Endodermal cell (in vitro differentiated cells): ENCODE measurements at places on chromosomes 1 and 21.
A peak's percentile ranks its signal among the peaks of the same experiment; 100 is the strongest.

DNA sequence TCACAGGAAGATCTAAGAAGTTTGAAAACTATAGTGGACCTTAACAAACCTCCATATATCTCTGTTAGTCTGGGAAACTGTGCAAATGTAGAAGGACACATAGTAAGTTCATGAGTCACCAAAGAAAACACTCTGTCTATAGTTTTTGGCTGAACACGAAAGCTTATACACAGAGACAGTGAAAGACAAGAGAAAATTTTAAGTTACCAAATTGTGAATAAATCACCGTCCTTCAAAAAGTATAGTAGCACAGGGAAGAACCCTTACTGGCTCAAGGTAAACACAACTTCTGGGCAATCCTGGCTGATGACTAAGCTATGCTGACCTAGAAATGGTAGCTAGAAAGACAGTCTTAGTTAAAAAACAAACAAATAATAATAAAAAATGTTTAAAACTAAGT is 1057.9 kb downstream of the AMY1C start:
- no peak for DNase-seq

DNA sequence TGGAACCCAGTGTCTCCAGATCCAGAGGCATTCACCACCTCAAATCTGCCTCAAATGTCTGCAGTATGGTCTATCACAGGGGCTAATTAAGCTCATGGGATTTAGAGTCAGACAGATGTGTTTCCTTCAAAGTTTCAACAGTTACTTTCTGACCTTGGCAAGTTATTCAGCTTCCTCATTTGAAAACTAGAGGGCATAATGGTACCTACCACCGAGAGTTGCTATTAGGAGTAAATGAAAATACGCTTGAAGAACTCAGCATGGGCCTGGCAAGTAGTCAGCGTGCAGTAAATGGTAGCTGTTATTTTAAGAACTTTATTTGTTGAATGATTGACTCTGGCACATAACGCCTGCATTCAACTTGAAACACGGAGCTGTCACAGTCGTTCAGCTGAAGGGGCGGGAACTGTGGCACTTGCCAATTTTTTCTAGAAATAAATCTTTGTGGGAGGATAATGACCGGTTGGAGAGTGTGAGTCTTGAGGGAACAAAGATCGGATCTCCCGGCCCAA is 1.2 kb upstream of the CAP1 start:
- no peak for DNase-seq

DNA sequence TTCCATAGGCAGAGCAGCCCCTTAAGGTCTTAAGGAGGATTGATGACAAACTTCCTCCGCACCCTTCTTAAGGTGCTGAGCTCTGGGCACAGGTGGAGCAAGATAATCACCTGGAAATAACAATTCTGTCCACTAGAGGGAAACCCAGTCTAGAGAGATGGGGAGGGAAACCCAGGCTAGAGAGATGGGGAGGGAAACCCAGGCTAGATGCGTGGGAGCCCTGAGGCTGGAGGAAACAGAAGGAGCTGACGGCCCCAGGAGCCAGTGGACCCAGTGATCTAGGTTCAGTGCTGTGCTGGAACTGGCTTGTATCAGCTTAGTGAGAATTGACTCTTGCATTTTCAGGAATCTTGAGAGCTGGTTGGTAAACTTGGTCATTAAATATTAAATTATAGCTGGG is 17.8 kb upstream of the MYCL start:
- DNase-seq: peak; percentile 84

DNA sequence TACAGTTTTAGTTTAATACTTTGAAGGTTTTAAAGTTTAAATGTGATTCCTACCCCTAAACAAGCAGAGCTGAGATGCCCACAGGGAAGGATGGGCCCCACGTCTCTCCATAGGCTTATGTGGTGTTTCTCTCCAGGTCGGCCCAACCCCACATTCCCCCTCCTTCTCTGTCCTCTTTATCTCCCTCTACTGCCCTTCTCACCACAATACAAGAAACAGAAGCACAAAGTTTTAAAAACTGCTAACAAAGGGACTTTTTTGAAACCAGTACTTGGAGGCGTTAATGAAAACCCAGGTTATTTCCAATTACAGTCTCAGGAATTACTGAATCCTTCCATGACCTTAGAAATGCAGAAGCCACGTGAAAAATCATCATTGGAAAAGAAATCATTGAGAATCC is 324.0 kb downstream of the NTNG1 start:
- peak; percentile 60 for DNase-seq

- no peak for DNase-seq
These were observed 10.1 kb downstream of the NEK7 start for GRCh38 chr1:198166900-198167299.
